Fibroblast of the aortic adventitia (primary cell): ENCODE measurements at places on chromosomes 5 and 9. TPM values are rescaled to one million over a fixed set of nuclear protein-coding genes. Genes with fewer than 3 reads are reported as not detected.
A peak's percentile ranks its signal among the peaks of the same experiment; 100 is the strongest.

Gene NMRK1
- 7.0 and 23.9 TPM in 2 replicates for total RNA-seq

Gene IFNE
- total RNA-seq = 4.5 and 18.3 TPM in 2 replicates

Gene MYMK
- not detected in 2 replicates for total RNA-seq

Gene STPG3
- total RNA-seq = not detected in 2 replicates

Gene PCDHB8
- 0.16 and 0.27 TPM in 2 replicates for total RNA-seq

DNA sequence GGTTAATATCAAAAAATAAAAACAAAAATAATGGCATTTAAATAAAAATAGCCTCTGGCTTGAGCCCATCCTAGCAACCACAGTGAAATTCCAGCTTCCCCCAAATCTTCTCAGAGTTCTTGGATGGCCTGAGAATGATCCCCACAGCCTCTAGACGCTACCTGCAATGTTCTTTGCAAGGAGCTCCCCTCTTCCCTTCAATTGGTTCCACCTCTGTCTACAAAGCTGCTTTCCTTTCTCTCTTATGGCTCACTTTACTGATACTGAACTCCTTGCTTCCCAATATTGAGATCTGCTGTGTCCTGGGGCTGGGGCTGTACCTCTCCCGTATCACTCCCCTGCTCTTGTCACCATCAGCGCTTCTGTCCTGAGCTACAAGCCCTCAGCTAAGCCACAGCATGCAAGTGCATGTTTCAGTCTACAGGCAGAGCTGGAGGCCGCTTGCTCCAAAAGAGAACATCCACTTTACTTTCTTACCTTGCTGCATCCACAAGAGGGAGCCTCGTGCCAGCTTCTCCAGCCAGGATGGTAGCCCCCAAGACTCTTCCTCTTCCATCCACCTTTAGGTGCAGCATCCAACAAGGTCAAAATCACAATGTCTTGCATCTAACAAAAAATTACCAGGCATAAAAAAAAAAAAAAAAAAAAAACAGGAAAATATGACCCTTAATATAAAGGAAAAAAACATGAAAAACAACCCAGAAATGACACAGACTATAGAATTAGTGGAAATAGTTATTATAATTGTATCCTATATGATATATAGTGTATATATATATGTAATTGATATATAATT, 57.4 kb upstream of the PRSS3 start:
- peak; percentile 76 for DNase-seq

DNA sequence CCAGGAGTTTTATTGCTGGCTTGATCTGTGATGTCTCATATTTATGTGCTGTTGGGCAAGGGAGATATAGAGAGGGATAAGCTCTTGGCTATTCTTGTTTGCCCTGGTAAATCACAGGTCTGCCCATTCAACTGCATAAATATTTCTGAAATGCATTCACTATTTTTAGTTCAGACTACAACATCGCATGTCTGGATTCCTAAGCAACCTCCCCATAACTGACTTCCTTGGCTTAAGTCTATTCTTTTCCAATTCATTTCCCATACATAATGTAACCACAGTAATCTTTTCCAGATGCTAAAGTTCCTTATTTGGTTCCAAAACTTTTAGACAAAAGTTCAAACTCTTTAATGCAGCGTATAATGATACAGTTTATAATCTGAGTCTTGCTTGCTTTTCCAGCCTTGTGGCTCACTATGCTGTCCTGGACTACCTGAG, 321.4 kb upstream of the ACTBL2 start:
- peak; percentile 97 for DNase-seq

GRCh38 chr9:69499959-69500358, 172.2 kb downstream of the APBA1 start:
- DNase-seq = no peak

- DNase-seq = peak; percentile 63
Observed at GRCh38 chr9:99037769-99038483, 67.0 kb upstream of the TGFBR1 start.

- no peak for DNase-seq
Observed at GRCh38 chr5:149794487-149794971, 64.4 kb downstream of the PPARGC1B start.

DNA sequence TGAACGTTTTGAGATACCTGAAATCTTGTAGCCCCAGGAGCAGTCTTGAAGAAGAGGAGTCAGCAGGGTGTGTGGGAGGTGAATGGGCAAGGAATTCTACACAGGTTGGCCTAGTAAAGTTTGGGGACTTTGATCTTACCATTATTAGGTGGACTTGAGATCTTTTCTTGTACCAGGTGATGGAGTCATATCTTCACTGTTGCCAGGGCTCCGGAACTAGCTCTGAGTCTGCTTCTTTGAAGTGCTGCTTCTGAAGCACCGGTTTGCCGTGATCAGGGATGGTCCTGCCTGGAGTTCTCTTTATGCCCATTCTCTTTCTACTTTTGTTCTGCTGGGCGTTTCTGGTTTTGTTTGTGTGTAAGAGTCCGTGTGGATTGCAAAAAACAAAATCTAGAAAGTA, 27.4 kb downstream of the RCL1 start:
- DNase-seq = no peak

DNA sequence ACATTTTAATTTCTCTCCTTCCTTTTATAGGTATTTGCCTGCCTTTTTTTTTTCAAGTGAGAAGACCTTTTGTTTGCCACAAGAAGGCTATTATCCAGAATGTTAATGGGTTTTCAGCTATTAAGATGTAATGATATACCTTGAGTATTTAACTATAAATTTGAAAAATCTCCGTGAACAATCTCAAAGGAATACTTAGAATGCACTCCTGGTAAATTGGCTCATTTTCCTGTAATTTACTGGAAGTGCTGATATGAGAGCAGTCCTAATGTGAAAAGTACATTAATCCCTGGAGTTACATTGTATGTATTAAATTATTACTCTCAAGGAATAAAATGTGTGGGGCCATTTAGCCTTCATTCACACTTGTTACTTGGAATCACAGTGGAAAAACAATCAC, 32.4 kb downstream of the AOPEP start:
- DNase-seq = no peak

DNA sequence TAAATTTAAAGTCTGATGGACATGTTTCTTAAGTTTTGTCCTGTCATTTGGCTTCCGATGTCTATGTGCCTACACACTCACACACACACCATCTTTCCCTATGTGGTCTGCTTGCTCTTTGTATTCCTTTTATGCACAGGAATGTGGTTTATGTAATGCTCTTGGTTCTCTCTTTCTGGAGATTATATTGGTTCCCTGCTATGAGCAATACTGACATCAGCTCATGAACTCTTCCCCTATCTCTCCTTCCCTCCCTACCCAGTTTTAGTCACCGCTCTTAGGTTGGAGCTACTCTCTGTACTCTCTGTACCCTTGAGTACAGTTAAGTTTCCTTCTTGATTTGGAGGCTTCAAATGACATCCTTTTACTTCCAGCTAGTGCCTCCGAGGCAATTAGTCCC, 77.9 kb upstream of the MVB12B start:
- DNase-seq = peak; percentile 78

DNA sequence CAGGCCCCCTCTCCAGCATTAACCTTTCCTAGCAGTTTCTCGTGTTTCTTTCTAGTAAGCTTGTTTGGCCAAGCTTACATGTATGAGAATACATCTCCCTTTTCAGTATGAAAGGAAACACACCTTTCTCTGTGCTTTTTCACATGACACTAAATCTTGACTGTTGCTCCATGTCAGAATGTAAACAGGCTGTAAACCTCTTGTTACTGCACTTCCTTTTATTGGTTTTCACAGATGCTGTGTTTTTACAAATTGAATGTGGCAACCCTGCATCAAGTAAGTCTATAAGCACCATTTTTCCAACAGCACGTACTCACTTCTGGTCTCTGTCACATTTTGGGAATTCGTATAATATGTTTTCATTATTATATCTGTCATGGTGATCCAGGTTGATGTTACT, 2.2 kb upstream of the CANX start:
- no peak for DNase-seq

GRCh38 chr5:103981592-103981991, 419.0 kb upstream of the NUDT12 start:
- no peak for DNase-seq

DNA sequence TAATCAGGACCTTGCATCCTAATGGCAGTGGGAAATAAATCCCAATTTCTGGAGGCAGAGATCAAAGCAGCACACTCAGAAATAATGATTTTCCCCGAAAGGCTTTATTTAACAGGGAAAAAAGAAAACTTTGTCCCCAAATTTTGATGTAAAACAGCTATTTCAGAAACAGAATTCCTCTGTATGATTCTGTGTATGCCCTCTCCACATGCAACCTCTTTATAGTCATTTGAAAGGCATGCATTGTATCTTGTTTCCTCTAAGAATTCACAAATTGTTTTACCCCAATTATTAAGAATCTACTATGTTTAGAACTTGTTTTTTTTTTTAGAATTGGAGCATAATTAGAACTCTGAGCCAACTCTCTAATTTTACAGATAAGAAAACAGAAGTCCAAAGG, 2.7 kb upstream of the PTAR1 start:
- DNase-seq = peak; percentile 27

- DNase-seq = no peak
Observed at GRCh38 chr9:4746278-4747030, 5.5 kb upstream of the AK3 start.

- DNase-seq = peak; percentile 5
Observed at GRCh38 chr9:132943651-132944293, 644 bp downstream of the TSC1 start.

DNA sequence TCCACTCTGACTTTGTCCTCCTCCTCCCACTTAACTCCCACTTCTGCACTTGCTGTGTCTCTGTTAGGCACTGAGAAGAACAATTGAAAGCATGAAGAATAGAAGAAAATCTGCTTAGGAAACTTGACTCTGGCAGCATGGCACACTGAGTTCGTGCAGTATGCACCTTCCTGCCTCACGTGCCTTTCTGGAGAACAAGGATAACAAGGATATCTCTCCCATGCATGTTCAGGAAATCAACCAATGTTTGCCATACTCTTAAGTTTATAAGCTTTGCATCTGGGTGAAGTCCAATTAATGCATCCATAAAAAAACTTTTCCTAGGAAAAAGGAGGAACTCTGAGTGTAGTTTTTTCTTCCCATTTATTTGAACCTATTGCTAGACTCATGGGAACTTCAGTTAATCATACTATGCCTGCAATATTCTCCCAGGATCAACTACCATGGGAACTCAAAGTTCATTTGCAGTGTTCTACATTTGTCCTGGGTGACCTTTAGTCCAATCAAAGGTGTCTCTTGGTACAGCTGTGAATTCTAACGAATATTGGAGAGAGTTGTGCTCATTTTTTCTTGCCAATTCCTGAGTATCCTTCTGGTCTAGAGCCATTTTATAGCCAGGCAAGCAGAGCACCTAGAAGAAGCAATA, 227.0 kb downstream of the ENC1 start:
- no peak for DNase-seq

DNA sequence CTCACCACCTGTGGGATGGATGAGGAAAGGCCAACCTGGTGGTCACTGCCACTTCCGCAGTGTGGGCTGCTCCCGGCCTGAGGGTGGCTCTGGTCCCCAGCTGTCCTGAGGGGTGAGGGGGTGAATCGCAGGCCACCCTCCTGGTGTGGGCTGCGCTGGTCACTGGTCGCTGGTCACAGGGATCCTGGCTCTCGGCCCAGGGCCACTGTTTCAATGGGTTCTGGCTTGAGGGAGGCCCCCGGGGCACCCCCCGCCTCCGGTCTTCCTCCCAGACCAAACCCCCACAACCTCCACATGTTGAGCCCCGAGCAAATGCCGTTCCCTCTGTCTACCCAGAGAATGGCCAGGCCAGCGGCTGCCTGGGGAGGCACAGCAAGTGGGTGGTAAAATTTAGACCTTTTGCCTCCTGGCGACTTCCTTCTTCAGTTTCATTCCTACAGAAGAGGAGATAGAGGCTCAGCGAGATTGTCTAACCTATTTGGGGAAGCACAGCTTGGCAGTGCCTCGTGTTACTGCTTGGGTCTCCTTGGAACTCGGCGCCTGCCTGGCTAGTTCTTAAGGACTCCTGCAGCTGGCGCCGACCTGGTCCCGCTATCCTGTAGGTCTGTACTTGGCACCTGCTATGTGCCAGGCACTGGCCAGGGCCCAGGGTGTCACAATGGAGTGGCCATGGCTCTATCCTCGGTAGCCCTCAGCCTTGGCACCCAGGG, 48.2 kb downstream of the RXRA start:
- DNase-seq = no peak

DNA sequence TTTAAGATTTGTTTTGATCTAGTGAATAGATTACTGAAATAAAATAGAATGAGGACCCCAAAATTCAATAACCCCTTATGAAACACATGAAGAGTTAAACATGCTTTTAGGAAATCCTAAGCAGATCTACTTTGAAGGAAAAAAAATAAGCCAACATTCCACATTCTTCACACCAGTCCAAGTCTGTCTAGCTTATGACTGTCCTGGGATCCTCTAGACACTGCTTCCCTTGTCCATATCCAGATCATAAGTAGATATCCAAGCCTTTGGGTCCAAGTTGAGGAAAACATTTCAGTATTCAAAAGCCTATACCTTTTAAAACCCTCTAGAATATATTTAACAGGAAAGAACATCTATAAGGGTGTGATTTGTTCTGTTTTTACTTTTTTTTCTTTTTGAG, 58.8 kb upstream of the MINAR2 start:
- no peak for DNase-seq

GRCh38 chr5:141753971-141754713, 72.1 kb upstream of the ARAP3 start:
- peak; percentile 58 for DNase-seq

- no peak for DNase-seq
Observed at GRCh38 chr9:131698618-131698985, 41.3 kb downstream of the RAPGEF1 start.

DNA sequence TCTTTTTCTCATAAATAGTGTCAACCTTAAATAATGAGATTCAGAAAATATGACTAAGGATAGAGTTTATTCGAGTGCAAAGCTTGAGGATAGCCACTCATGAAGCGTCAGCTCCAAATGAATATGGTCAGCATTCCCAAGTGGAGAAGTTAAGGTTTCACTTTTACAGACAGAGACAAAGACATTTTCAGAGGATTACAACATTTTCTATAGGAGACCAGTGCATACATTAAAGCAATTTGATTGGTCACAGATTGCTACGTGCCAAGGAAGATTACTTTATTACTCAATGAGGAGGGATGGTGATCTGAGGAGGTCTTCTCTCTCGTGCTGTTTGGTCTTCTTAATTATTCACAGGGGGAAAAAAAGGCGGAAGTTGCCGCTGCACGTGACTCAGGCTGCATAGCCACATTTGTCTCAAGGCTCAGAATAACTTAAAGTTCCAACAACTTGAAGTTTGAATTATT, 60.1 kb upstream of the SPATA31C2 start:
- peak; percentile 41 for DNase-seq

DNA sequence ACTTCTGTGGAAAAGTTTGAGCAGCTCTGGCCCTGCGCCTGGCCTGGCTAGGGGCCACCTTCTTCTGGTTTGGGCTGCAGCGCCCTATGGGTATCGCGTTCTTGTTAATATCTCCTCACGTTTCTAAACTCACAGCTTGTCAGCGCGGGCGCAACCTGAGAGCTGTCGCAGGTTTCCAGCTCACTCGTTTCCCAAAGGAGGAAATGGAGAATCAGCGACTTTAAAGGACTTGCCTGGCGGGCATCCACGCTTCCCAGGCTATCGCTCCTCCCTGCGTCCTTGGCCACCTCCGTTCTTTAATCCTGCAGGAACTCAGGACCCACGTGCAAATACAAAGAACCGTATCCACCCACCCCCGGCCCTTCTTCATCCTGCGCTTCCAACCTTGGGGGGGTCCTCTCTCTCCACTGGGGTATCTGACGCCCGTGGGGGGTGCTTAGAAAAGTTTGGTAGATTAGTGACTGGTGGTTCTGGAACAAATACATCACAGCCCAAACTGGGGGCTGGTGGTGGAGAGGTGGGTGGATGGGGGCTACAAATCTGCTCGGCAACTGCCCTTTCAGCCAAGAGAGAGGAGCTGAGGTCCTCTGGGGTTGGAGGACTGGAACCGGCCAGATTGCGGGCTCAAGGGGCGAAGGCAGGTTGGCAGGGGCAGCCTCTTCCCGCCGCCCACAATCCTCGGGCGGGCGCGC, 578 bp upstream of the PSAT1 start:
- peak; percentile 57 for DNase-seq
